DMS79 treated with DMSO at 0.1 percent for 48 hours (cell line): ENCODE measurements at places on chromosomes 6 and 20.

DNA sequence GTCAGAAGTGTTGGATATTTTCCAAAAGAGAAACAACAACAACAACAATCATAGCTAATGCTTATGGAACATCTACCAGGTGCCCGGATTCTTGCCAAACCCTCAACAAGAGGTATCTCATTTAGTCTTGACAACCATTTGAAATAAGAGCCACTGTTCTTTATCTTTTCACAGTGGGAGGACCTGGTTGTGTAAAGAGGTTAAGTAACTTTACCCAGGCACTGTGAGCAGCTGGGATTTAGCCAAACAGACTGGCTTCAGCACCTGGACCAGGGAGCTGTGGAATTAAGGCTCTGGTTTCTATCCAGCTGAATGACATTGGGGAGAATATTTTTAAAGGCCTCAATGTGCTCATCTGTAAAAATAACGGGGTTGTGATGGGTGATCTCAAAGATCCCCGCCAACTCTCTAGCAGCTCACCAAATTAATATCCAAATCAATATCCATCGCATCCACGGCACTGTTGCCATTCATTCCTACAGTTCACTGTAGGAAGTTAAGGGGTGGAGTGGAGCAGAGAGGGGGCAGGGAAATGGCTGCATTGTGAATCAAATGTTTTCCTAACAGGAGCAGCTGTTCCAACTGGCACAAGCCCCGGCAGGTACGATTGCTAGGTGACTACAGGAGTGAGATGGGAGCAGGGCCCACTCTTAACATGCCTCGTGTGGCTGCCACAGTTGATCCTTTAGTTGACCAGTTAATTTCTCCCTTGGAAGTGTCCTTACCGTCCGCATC is 61.8 kb downstream of the GCNT2 start:
- DNase-seq, result peak; percentile 62

DNA sequence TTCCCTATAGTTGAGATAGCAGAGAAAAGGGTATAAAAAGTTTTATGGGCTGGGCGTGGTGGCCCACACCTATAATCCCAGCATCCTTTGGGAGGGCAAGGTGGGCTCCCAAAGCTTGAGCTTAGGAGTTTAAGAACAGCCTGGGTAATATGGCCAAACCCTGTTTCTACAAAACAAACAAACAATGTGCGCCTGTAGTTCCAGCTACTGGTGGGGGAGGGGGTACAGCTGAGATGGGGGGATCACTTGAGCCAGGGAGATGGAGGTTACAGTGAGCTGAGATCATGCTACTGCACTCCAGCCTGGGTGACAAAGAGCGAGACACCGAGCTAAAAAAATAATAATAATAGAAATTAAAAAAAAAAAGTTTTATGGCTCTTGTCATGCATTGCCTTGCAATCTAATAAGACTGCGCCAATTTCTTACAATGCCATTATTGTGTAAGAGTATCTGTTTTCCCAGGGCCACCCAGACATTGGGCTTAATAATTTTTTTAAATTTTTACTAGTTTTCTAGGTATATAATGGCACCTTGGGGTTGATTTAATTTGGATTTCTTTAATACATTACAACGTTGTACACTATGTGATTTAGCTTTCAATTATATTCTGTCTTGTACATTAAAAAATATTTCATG is 3.9 kb downstream of the ACSS2 start:
- DNase-seq, result no peak

DNA sequence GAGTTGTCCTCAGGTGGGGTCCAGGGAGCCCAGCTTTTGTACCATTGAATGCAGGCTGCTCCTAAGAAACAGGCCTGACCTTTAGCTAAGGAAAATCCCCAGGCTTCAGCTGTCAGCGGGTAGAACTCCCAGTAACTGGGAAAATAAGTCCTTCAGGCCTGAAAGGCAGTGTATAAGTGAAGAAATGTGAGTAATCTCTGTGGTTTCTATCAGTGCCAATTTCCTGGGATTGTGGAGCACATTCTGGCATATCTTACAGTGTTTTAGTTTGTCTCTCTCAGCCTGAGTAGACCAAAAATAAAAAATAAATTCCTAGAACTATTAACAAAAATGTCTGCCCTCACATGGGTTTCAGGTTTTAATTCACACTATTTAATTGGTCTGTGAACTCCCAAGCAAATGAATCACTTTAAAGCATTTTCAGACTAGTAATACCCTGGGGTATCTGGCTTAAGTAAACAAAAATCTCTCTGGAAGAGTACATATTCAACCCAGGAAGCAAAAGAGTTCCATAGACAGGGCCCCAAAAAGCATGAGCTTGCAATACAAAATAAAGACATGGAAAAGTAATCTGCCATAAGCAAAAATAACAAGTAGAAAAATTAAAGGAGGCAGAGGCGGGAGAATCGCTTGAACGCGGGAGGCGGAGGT is 566.2 kb upstream of the NOX3 start:
- DNase-seq, result no peak

- DNase-seq, result peak; percentile 74
Observed at GRCh38 chr6:53359843-53360092, 11.0 kb upstream of the ELOVL5 start.

DNA sequence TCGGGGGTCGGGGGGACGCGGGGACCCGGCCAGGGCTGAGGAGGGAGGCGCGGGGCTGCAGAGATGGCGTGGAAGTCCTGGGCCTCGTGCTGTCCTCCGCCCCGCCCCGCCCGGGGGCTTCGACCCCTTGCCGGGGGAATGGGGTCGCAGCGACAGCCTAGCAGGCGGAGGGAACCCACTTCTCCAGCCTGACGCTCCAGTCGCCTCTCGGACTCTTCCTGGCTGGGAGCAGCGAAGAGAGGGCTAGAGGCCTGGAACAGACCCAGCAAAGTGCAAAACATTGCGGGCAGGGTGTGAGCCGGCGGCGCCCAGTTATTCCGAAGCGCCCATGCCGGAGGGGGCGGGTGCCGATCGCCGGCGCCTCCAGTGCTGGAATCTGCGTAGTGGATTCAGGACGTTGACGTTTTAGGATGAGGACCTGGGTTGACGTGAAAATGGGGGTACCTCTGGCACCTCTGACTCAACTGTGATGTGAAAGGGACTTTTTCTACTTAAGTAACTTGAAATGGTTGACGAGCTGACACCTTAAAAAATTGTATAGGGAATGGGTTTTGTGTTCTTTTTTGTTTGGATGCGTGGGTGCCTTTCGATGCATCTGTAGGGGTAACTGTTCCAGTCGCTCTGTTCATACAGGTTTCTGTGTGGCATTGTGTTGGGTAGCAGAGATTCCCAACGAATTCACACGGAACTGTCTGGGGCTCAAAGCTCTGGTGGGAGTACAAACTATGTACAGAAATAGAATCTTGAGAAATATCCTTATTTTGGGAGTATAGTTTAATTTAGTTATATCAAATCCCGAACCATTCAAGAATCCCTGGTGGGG is 1.4 kb downstream of the SLC35F1 start:
- peak; percentile 80 for DNase-seq
